ENCODE measurements at places on chromosomes 2 and 18.
A peak's percentile ranks its signal among the peaks of the same experiment; 100 is the strongest.

GRCh38 chr2:172829229-172829628 is 93.6 kb downstream of the RAPGEF4 start:
- no peak for DNase-seq

DNA sequence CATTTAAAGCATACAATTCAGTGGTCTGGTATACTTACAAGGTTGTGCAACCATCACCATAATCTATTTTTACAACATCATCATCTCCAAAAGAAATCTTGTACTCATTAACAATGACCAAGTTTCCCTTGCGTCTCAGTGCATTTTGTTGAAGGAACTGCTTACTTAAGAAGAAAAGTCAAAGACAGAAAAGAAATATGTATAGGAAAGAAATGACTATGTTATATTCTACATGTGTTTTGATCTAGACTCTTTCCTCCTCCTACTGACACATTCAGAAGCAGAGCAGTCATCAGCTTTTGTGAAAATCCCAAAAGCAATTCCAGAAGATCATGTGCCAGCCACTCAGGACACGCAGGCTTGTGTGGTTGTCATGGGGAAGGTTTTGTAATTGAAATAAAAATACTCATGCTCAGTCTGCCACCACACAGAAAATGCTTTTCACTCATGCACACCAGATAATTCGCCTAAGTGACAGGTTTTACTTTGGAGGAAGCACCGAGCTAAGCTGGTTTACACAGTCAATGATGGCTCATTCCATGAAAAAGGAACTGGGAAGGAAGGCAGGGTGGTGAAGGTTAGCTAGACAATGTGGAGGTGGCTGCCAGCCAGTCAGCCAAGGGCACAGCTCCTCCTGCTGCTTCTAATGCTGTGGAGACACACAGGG is 158.5 kb upstream of the REV1 start:
- DNase-seq, result no peak

GRCh38 chr2:38892819-38893218 is 3.1 kb downstream of the ARHGEF33 start:
- no peak for DNase-seq

- no peak for DNase-seq
These were observed 392.1 kb downstream of the CDH19 start for GRCh38 chr18:66211749-66212148.

GRCh38 chr2:85945586-85945985 is 56.8 kb upstream of the ST3GAL5 start:
- no peak for DNase-seq

DNA sequence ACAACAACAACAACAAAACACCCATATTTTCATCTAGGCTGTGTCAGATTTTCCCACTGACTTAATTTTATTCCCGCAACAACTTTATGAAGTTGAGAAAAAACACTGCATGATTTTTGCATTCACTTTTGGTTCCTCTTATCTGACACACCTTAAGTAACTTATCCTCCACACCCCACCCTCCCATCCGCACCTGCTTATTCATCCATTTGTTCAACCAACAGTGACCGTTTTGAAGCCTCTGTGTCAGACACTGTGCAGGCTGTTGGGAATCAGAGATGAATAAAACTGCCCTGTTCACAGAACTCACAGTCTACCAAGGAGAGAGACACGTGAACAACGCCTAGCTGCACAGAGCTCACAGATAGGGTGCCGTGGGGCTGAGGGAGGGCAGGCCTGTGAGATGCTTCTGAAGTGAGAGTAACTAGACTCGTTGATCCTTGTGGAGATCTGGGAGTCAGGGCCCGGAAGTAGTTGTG is 7.4 kb downstream of the CNNM4 start:
- no peak for DNase-seq

- DNase-seq, result no peak
These were observed 3.9 kb downstream of the HOXD8 start for GRCh38 chr2:176133389-176133788.

- no peak for DNase-seq
These were observed 958.8 kb upstream of the NRXN1 start for GRCh38 chr2:51990684-51991083.

DNA sequence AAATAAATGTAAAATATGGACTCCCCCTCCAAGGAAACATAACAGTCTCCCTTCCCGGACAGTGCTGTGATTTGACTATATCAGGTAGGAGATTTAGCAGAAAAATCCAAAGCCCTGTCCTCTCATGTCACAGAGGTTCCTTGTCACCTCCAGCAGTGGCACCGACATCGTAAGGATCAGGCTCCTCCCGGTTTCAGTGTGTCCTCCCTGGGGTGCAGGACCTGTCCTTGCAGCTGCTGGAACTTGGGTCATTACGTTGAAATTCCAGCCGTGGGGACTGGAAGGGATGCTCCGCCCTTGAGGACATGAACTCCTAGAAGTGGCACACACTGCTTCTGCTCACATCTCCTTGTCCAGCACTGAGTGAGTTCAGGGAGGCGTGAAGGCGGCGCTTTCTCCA is 101.1 kb upstream of the ODC1 start:
- no peak for DNase-seq

GRCh38 chr2:231554748-231555545 is 24.7 kb upstream of the NMUR1 start:
- no peak for DNase-seq

- DNase-seq, result peak; percentile 18
These were observed 47.7 kb upstream of the POMC start for GRCh38 chr2:25215948-25216679.

DNA sequence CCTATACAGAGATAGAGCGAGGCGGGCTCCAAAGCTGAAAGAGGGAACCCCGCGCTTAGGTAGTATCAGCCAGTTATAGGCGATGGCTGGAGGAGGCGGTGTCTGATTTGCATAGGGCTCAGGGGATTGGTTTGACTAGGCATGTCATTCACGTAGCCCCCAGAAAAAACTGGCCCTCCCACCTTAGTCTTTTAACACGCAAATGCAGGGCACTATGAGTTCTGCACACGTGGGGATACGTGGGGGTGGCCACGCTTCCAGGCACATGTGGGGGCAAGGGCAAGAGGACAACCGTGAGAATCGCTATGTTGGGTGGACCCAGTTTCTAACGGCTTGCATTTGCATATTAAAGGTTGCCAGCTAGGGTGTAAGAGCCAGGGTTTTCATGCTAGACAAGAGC is 56.7 kb upstream of the MSTN start:
- DNase-seq, result no peak
